Aorta (tissue), 5 donors: ENCODE measurements at places on chromosomes 4 and X. TPM values are rescaled to one million over a fixed set of nuclear protein-coding genes. Genes with fewer than 3 reads are reported as not detected.

The PRR32 gene
- not detected for total RNA-seq

The XG gene
- total RNA-seq: 5.9 TPM

The ADAMTS3 gene
- 4.2 TPM for total RNA-seq

DNA sequence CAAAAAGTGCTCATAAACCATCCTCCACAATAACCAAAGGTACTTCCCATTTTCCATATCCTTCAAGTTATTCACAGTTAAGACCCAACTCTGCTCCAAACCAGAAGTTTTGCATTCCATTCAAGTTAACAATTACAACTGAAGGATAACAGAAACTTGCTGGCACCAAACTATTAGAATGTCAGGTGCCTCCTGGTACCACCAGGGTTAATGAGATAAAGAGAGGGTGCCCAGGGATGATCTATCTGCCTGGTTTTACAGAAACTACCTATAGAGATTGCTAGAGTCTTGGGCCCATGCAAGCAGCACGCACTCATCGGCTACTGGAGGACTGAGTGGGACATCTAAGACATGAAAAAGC, 114.6 kb downstream of the RBM47 start:
- no peak for DNase-seq

- no peak for DNase-seq
Observed at GRCh38 chrX:113743069-113743468, 840.8 kb upstream of the HTR2C start.

DNA sequence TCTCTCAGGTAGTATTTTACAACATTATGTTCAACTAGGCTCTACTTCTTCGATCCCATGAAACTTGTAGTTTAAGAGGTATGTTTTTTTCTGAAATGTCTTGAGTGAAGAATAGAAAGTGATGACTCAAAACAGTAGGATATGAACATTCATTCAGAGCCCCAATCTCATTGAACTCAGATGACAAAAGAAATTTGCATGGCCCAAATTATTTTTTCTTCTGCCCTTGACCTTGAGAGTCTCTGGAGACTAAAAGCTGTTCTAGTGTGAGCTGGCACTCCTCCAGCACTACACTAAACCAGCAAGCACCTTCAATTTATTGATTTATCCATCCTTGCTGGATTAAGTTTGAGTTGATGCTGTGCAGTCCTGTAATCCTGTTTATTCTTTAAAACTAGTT, 4.0 kb downstream of the DCLK2 start:
- no peak for DNase-seq

DNA sequence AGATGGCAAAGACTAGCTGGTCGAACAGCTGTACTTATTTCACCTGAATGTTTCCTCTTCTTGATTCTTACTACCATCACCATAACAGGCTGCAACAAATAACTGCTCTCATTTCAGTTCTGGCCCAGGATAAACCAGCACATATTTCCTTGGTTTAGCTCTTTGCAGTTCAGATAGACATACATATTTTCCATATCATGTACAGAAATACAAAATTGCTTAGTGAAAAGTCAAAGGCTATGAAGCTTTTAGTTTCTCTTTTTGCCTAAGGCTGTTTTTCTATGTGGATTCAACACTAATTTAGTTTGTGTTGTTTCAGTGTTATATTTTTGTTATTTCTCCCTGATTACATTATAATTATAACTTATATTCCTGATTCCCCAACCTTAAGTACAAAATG, 103.6 kb upstream of the BMP3 start:
- no peak for DNase-seq

DNA sequence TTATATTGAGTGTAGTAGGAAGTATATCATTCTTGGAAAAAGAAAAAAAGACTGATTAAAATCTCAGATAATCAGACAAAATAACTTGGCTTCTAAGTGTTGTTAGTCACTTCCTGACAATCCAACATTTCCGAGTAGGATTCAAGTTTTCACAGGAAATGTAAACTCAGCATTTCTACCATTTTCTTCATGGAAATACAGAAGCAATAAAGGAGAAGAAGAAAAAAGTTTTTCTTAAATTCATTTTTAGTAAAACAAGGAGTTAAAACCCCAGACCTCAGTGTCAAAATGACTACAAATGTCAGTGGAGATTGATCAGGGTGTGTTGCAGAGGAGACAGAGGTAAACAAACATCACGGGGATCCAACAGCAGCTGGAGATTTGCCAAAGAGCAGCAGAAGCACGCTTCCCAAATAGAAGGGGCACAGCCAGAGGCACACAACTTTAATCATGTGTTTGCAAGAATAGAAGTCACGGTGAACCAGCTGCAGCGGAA, 129.3 kb upstream of the FAM9B start:
- DNase-seq: no peak
